ENCODE measurements at places on chromosomes 2 and 18. TPM values are rescaled to one million over a fixed set of nuclear protein-coding genes. Genes with fewer than 3 reads are reported as not detected.

GRCh38 chr2:73112026-73112912 lies 479 bp downstream of the RAB11FIP5 start:
- DNase-seq, result no peak

GRCh38 chr2:238136820-238137537 lies 1.5 kb upstream of the KLHL30 start:
- DNase-seq, result no peak

- peak; percentile 89 for DNase-seq
These were observed 60.9 kb downstream of the HDAC4 start for GRCh38 chr2:239339726-239340601.

DNA sequence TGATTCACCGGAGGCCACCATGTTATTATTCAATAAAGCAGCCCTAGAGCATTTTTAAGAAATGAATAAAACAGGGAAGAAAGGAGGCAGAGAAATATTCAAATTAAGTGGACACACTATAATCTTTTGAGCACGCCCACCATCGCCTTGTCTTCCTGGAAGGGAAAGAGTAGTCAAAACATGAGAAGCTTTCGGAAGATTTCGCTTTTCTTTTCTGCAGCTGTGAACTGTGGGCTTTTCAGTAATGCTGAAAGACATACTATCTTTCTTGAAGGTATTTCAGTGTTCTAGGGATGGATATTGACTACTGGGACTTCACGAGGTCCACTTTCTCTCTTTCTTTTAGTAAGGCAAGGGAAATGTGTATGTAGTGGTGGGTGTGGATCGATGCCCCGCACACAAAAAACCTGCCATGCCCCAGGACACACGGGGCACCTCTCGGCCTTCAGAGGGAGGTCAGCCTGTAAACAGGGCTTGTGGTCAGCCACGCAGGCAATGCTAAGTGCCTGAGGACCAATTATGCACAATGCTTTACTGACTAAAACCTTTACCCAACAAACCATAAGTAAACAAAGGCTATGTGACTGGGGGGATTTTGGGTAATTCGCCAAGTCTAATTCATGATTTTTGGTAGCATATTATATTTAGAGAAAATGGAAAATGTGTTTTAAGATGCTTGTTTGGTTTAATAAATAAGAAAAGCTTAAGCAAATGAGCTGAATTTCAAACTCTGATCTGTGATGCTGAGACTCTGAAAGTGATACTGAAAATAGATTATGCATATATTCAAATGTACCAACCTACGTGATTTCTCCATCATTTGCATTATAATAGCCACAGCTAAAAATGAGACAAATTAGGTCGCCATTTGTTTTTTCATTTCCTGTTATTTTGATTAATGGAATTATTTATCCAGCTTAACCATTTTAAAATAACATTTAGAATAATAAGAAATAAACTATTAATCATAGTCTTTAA lies 130.5 kb downstream of the ZNF516 start:
- DNase-seq, result no peak

GRCh38 chr18:44568342-44568741 lies 112.3 kb upstream of the SETBP1 start:
- DNase-seq, result no peak

GRCh38 chr2:173914055-173914927 lies 50.9 kb downstream of the SP3 start:
- DNase-seq, result no peak

DNA sequence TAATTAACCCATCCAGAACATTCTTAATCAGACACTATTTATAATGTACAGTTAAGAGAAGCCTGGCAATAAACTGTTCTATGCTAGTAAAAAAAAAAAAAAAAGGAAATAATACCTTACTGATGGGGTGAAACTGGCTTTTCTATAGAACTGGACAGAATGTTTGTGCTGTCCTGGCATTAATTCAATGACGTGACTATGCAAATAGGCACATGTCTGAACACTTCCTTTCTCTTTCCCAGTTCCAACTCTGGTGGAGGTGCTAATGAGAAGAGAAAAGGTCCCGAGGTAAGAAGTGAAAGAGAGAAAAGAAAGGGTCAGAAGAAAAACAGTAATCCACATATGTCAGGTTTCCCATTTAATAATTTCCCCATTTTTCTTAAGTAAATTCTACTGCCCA lies 508.4 kb downstream of the ZEB2 start:
- DNase-seq, result no peak

DNA sequence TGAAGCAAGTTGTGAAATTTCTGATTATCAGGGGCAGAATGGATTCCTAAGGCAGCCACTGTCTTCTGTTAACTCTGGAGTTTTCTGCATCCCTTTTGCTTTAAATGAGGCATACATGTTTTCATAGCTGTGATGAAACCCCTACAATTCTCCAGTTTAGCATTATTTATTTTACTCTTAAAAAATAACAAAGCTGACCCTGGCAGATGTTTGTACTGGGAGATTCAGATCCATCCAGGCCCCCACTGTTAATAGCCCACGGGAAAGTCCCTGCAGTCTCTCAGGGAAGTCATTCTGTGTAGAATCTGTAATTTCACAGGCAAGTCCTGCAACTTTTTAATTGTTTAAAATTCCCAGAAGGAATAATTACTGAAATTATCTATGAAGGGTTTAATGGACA lies 353 bp upstream of the SULT1C4 start:
- no peak for DNase-seq

GRCh38 chr2:9919512-9919911 lies 32.0 kb upstream of the GRHL1 start:
- no peak for DNase-seq

DNA sequence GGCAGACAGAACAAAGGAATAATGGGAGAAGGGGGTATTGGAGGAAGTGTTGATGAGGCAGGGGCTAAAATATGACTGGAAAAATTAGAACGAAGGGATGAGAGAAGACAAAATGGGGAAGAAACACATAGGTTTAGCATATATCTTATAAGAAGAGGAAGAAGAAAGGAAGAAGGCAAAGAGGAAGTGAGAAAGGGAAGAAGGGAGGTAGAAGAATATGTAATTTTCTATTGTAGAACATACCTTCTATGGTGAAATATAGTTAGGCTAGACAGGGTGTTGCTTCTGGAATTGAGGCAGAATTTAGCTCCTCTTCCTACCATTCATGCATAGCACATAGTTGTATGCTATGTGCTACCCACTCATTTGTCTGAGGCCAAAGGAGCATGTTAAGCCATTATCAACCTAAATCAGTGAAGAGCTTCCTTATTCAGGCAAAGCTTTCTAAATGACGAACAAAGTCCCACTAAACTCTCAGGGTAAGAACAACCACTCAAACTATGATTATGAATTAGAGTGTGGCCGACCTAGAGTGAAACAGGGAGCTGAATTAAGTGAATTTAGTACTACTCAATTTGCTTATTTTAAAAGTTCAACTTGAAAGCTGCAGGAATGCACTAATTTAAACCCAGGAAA lies 180.9 kb upstream of the GALNT5 start:
- no peak for DNase-seq

- DNase-seq, result no peak
These were observed 487.2 kb downstream of the DCDC2C start for GRCh38 chr2:4190548-4190947.

DNA sequence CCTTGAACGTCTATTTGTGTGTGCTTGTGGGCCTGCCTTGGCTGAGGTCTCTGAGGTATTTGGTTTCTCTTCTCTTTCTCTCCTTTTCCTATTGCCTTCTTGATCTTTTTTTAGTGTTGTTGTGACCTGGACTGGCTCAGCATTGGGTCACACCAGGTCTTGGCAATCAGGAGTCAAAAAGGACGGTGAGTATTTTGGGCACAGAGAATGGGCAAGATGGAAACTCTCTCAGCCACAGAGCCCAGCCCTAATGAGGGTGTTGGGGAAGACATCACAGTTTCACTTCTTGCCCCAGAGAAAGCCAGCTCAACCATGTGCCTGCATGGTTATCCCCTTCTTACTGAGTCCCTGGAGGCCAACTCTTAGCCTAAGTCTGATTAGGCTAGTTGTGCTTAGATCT lies 13.7 kb upstream of the INO80C start:
- peak; percentile 57 for DNase-seq

DNA sequence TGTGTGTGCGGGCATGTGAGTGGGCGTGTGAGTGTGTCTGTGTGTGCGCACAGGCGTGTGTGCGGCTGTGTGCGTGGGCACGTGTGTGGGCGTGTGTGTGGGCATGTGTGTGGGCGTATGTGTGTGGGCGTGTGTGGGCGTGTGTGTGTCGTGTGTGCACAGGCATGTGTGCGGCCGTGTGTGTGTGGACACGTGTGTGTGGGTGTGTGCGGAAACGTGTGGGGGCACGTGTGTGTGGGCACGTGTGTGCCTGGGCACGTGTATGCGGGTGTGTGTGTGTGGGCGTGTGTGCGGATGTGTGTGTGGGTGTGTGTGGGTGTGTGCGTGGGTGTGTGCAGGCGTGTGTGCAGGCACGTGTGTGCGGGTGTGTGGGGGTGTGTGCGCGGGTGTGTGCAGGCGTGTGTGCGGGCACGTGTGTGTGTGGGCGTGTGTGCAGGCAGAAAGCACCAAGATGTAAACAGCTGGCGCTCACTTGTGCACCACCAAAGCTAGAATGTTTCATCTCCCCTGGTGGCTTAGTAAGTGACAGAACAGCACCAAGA lies 31.2 kb upstream of the ALKAL2 start:
- DNase-seq, result peak; percentile 77

DNA sequence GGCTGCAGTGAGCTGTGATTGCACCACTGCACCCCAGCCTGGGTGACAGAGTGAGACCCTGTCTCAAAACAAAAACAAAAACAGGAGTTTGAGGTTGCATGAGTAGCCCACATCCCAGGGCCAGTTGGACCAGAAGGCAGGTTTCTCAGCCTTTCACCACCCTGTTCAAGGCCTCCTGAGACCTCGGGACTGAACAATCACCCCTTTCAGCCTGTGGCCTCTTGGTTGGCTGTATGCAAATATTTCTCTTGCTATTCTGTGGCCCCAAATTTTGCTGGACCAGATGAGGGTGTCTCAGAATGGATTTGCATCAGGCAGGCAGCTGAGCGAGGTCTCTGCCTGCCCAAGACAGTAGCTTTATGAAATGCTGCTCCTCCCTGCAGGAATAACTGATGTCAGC lies 56.9 kb downstream of the DPYSL5 start:
- DNase-seq, result no peak

DNA sequence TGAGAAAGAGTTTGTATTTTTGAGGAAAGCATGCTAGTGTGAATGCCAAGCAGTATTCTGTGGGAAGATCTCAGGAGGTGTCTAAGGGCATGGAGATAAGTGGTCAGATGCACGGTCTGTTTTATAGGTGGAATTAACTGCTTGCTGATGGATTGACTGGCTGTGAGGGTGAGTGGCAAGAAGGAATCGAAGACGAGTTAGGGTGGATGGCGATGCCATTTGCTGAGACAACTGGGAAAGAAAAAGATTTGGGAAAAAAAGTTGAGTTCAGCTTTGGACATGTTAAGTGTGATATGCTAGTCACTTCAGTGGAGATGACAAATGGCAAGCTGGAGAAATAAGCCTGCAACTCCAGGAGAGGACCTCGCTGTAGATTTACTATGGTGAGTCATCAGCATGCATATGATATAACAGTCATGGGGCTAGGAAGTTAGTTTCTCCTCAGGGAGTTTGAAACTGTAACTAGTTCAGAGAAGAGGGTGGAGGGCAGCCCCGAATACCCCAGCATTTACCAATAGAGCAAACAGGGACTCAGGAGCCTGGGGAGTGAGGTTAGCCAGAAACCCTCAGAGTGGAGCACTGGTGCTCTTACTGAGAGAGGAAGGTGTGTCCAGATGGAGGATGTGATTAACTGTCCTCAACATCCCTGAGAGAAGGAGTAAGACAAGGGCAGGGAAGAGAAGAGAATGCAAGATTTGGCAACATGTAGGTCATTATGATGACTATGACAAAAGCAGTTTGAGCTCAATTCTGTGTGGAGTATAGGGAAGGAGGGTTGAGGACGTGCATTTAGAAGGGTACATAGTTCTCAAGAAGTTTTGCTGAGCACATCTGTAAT lies 2.0 kb upstream of the HK2 start:
- DNase-seq, result no peak

DNA sequence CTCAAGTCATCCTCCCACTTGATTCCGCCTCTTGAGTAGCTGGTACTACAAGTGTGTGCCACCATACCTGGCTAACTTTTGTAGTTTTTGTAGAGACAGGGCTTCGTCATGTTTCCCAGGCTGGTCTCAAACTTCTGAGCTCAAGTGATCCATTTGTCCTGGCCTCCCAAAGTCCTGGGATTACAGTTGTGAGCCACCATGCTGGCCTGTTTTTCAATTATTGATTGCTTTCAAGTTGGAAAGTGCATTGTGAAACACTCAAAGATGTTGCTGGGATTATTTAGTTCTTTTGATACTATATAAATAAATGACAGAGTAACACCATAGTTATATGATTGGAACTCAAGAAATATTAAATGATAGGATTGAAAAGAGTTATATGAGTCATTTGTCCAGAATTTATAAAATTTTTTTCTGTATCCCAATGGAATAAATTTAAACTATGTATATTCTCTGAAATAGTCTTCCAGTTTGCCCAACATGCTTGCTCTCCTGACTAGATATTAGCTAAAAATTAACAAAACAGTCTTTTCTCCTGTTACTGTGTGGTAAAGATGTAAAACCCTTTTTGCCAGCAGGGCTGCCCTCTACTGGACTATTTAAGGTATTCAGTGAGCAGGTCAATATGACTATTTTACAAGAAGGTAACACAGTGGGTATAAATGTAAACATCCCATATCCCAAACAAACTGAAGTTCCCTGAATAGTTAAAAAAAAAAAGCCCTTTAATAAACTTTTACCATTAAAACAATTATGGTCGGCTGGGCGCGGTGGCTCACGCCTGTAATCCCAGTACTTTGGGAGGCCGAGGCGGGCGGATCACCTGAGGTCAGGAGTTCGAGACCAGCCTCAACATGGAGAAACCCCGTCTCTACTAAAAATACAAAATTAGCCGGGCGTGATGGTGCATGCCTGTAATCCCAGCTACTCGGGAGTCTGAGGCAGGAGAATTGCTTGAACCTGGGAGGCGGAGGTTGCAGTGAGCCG lies 42.7 kb downstream of the ACSL3 start:
- DNase-seq, result no peak

FOXD4L1 gene
- total RNA-seq, result not detected

WNT6 gene
- total RNA-seq, result 10.5 TPM

ABCG8 gene
- not detected for total RNA-seq

TNFAIP6 gene
- 13.3 TPM for total RNA-seq

CCDC74B gene
- 3.5 TPM for total RNA-seq

ARHGEF33 gene
- total RNA-seq, result 2.1 TPM

GCG gene
- not detected for total RNA-seq

ANKRD36C gene
- 6.0 TPM for total RNA-seq

RGPD4 gene
- total RNA-seq, result not detected

APLF gene
- total RNA-seq, result 12.1 TPM

OSR1 gene
- total RNA-seq, result 50.3 TPM

ABCB11 gene
- not detected for total RNA-seq

SKA1 gene
- not detected for total RNA-seq

Data from esophagus muscularis mucosa (tissue), 4 donors.